Stimulated activated CD4-positive, alpha-beta T cell treated with anti-CD3 and anti-CD28 coated beads, Interleukin-12 subunit alpha, Interleukin-12 subunit beta, amount 100 ng/mL, for 48 hours (primary cell): ENCODE measurements at places on chromosomes 16 and 17.

DNA sequence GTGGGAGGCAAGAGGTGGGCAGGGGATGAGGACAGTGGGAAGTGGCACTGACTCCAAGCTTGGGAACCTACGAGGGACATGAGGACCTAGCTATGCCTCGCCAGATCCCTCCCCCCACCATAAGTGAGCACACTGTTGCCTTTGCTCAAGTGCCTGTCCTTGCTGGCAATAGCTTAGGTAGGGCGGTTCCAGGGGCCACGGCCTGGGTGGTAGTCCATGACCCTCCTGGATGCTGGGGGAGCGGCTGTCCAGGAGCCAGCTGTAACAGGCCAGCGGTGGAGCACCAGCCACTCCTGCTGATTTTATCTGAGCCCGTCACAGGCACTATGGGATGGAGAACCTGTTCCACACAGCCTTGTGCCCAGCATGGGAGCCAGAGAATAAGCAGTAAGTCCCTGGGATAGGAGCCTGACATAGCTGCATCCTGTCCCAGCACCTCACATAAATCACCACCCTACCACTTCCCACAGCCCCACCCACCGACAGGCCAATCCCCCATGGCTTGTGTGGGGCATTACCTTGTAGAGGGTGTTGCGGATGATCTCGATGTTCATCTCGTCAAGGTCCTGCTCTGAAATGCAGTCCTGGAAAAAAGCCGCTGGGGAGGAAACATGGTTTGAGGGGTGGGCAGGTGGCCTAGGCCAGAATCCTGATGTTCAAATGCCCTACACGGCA is 11.8 kb downstream of the HSD11B2 start:
- no peak for DNase-seq

DNA sequence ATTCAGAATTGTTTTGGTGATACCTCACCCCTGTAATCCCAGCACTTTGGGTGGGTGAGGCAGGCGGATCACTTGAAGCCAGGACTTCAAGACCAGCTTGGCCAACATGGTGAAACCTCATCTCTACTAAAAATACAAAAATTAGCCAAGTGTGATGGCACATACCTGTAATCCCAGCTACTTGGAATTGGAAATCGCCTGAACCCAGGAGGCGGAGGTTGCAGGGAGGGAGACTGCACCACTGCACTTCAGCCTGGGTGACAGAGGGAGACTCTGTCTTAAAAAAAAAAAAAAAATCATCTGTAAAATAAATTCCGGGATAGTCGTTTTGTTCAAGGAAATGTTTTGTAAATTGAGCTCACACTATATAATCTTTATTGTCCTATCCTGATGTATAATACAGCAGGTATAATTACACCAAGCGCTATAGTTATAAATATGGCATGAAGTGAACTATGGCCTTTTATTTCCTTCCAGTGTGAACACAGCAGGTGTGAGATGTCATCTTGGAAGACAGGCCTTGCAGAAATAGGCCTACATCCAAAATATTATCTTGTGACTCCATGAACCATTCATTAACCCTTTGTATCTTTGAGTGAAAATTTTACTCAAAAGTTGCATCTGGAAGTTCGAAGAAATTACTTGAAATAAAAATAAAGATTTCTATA is 25.4 kb downstream of the PLA2G10 start:
- no peak for DNase-seq

- no peak for DNase-seq
These were observed 83.3 kb downstream of the NLK start for GRCh38 chr17:28125526-28126378.

DNA sequence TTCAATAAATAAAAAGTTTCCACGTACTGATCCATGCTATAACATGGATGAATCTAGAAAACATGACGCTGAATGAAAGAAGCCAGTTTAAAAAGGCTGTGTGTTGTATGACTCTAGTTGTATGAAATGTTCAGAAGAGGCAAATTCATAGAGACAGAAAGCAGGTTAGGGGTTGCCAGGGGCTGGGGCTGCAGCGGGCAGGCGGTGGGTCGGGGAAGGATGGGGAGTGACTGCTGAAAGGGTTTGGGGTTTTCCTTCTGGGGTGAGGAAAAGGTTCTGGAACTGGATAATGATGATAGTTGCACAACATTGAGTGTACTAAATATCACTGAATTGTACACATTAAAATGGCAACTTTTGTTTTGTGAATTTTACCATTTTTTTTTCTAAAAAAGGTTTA is 36.3 kb downstream of the NOL11 start:
- no peak for DNase-seq

DNA sequence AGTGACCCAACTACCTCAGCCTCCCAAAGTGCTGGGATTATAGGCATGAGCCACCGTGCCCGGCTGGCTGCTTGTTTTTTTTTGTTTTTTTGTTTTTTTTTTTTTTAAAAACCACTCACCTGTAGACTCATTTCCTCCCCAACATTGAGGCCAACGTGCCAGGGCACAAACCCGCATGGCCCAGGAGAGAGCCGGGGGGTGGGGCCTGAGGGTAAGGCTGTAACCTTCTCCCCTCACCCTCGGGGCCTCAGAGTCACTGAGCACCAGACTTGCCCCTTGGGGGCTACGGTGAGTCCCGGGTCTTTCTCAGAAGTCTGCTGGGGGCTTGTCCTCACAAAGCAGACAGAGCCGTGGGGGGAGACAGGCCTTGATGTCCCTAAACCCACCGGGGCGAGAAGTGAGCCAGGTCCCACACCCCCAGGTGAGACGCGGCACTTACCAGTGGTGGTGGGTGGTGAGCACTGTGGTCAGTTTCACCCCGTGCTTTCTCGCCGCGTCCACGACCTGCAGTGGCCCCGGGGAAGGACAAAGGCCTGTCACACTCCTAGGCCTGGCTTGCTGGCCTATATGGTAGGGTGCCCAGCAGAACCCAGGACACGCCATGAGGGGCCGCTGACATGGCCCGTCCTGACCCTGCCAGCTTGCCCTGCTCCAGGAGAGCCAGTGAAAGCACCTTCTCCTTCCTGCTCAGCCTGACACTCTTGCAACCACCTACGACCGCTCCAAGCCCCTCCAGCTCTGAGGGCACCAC is 4.6 kb downstream of the HAGH start:
- no peak for DNase-seq

DNA sequence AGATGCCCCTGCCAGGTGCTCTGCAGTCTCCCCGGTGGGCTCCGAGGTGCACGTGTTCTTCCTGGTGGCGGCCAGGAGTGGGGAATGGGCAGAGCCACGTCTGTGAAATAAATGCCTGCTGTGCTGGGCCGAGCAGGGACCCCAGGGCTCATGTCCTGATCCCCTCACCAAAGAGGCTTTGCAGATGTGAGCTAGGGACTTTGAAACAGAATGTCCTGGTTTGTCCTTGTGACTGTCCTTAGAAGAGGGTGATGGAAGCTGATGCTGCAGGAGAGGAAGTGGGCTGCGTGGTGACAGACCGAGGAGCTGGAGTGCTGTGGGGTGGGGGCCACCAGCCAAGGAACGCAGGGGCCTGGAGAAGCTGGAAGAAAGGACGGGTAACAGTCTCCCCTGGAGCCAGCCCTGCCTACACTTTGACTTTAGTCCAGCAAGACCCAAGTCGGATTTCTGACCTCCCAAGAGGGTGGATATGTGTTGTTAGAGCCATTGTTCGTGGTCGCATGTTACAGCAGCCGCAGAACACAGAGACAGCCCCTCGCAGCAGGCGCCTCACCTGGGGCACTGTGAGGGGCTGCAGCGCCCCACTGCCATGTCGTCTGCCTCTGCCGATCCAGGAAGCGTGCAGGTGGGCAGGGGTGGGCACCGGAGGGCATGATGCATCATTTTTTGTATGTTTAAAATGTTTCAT is 217.9 kb upstream of the CIBAR2 start:
- DNase-seq, result no peak

GRCh38 chr17:8696906-8697305 is 47.7 kb downstream of the CCDC42 start:
- DNase-seq, result no peak

DNA sequence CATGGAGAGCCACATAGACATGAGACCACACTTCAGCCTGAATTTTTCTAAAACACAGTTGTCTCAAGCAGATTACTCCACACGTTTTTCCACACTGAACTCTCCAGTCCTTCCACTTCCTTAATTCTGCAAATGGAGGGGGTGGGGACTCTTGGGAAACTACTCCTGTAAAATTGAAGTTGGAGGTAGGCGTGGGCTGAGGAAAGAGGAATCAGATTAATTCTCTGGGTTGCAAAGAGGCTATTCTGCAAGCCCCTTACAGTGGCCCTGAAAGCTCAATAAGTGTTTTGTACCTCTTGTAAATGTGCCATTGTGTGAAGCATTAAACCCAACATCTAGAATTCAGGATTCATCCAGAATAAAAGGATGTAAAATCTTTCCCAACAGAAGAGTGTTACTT is 9.6 kb downstream of the MARVELD3 start:
- no peak for DNase-seq

DNA sequence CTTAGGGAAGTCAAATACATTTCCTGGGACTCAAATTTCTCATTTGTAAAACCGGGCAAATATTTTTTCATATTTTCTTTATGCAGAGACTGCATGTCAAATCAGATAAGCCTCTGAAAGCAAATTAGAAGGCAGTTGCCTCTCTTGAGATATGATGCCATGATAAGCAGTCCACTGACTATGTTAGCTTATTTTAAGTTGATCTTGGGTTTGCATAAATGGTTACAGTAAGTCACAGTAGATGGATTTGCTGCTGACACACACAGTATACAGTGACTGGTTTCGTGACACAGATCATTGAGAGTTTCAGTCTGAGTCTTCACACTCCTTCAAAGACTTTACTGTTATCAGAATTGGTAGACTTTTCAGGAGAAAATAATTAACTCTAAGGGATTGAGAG is 927.6 kb upstream of the CDH8 start:
- DNase-seq, result no peak

GRCh38 chr17:18981642-18982424 is 22.7 kb downstream of the FAM83G start:
- DNase-seq, result no peak

DNA sequence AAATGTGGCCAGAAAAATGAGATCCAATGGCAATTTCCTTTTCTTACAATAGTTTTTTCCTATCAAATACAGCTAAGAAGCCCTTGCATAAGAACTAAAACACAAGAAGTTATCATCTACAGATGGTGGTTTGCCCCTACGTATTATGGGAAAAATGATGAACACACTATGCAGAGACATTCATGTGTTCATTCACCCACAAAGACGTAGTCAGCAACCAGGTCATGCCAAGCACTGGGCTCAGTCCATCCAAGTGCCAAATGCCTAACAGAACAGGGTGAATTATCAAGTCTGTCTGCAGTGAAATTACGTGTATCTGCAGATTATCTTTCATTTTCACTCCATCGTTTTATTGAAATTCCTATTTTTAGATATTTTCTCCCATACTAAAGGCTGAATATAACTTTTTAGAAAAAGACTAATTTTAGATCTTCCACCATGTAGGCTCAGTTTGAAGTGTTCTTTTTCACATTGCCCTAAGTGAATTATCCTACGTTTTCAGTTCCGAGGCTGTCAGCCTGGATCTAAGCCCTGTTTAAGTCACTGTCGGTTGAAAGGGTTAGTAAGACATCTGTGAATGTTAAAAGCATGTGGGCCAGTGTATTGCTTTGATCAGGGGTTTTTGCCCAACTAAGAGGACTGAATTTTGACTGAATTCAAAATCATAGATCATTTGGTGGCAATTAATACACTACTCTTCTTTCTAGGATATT is 78.1 kb upstream of the DHX40 start:
- DNase-seq, result no peak

DNA sequence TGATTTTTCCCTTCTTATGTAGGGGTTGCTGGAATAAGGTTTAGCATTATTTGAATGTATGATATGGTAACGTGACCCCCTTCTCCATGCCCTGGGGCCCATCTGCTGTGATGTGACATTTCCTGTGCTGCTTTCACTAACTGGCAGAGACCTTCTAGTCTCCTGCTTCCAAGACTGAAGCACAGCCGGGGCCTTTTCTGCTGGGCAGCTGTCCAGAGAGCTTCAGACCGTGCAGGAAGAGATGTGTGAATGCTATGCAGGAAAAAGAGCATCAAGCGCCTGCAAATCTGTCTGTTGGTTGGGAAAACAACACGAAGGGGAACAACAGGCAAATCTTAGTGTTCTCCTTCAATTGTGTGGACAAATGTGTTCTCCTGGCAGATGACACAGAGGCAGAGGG is 128.5 kb downstream of the SPACA3 start:
- DNase-seq, result no peak

GRCh38 chr16:17776888-17777287 is 306.1 kb upstream of the XYLT1 start:
- DNase-seq, result no peak

- DNase-seq, result no peak
These were observed 577 bp upstream of the HS3ST2 start for GRCh38 chr16:22813223-22813947.

- no peak for DNase-seq
These were observed 37.8 kb upstream of the BCAR1 start for GRCh38 chr16:75289189-75289588.

- DNase-seq, result no peak
These were observed 37.7 kb upstream of the ALDH3A2 start for GRCh38 chr17:19610879-19611278.

DNA sequence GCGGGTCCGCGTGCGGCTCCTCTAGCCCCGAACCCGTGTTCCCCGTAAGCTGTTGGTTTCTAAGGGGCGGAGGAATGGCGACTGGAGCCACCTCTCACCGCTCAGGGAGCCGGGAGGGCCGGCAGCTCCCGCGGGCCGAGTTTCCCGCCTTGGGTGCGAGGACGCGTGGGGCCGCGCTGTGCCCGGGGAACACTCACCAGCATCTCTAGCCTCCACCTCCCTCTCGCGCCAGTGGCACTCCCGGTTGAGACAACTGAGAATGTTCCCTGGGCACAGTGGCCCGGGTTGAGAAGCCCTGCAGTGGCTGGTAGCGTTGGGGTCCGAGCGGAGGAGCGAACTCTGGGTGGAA is 560 bp downstream of the TELO2 start:
- DNase-seq, result no peak

- DNase-seq, result no peak
These were observed 30.8 kb downstream of the FA2H start for GRCh38 chr16:74743668-74744299.
